ENCODE measurements at places on chromosomes 16 and 17.

DNA sequence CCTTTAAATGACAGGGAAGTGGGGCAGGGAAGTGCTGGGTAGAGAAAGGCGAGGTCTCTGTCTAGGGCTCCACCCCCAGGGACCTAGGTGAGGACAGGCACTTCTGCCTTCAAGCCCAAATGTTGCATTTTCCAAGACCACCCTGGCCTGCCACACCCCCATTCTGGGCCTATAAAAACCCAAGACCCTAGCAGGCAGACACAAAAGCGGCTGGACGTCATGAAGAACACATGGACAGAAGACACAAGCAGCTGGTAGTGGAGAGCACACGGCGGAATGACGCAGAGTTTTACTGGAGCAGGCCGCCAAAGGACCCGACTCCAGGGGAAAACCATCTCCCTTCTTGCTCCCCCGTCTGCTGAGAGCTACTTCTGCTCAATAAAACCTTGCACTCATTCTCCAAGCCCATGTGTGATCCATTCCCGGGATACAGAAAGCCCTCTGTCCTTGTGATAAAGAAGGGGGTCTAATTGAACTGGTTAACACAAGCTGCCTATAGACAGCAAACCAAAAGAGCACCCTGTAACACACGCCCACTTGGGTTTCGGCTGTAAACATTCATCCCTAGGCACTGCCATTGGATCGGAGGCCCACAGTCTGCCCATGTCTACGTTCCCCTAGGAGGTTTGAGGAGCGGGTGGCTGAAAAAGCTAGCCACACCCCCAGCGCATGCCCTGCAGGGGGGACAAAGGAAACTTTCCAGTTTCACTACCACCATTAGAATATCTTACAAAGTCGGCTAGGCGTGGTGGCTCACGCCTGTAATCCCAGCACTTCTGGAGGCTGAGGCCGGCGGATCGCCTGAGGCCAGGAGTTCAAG lies 622.2 kb upstream of the SALL1 start:
- no peaks in the 10 kb centered on the region for H3K27me3 ChIP-seq
- no peak overlapping the region for H3K4me3 ChIP-seq
- no peak overlapping the region for H3K27ac ChIP-seq
- no peaks in the 10 kb centered on the region for H3K36me3 ChIP-seq
- no peak for DNase-seq

GRCh38 chr17:41864498-41864835 lies 756 bp downstream of the KLHL11 start:
- no peak overlapping the region for H3K4me3 ChIP-seq
- no peaks in the 10 kb centered on the region for H3K27me3 ChIP-seq
- peak; percentile 56 for DNase-seq
- H3K27ac ChIP-seq: no peak overlapping the region

DNA sequence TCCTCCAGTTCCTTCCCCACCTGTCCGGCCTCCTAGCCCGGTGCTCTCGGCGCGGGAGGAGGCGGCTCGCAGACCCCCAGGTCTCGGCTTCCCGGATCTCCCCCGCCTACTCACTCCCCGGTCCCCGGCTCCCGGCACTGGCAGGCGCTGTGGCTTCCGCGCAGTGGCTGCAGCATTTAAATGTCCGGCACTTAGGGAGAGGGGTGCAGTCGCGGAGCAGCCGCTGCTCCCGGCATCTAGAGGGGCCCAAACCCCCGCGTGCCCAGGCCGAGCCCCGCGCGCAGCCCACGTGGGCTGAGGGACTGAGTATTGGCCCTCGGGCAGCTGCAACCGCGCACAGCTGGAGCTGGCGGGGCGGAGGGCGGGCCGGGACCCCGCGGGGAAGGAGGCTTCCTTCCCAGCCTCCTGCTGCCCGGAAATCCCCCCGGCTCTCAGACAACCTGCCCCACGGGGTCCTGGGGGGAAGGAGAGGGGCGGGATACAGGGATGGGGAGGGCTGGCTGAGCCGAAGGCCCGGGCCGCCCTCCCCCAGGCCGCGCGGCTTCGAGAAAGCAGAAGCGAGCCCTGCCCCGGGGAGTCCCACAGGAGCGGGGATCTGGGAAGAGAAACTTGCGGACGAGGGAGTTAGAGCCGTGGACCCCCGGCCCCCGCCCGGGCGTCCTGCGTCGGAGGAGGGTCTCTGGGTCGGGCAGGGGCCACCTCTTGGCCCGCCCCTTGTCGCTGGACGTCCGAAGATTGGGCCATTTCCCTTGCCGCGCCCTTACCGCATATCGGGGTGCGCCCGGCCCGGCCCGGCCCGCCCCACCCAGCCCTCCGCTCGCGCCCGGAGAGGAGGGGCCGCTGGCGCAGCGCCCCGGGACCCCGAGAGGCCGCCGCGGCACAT lies at the start of gene MMP25:
Gene MMP25, plus strand, starts transcription at position 804 of the 883 bp plus-strand sequence. CDS start 357 bp downstream, outside the sequence.
- peaks cover 33% of the 10 kb centered on the region for H3K4me1 ChIP-seq
- peaks cover 5% of the 10 kb centered on the region for H3K36me3 ChIP-seq

DNA sequence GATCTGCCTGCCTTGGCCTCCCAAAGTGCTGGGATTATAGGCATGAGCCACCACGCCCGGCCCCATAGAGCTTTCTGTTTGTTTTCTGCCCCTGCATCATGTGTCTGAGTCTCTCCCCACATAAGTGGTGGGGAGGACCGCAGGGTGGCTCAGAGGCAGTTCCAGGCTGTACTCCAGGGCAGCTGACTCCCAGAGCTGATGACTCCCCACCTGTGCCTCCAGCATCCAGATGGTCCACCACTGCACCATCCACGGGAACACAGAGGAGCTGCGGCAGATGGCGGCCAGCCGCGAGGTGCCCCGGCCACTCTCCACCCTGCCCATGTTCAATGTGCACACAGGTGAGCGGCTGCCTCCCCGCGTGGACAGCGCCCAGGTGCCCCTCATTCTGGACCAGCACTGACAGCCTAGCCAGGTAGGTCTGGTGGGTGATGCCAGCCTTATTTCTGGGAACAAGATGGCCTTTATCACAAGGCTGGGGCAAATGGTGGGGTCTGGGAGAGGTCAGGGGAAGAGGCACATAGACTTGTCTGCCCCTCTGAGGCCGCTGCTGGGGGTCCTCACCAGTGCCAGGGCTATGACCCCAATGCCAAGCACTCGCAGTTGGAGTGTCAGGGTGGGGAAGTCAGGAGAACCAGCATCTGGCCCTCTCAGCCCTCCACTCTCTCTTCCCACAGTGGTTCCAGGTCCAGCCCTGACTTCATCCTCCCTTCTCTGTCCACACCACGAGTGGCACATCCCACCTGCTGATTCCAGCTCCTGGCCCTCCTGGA lies 9.4 kb downstream of the SGCA start:
- no peak overlapping the region for H3K4me3 ChIP-seq
- peaks cover 14% of the 10 kb centered on the region for H3K4me1 ChIP-seq
- DNase-seq: no peak
- no peak overlapping the region for H3K27ac ChIP-seq

- no peaks in the 10 kb centered on the region for H3K36me3 ChIP-seq
- H3K27ac ChIP-seq: no peak overlapping the region
- H3K4me1 ChIP-seq: peaks cover 8% of the 10 kb centered on the region
These were observed 56.0 kb downstream of the CEP112 start for GRCh38 chr17:66135896-66136295.

DNA sequence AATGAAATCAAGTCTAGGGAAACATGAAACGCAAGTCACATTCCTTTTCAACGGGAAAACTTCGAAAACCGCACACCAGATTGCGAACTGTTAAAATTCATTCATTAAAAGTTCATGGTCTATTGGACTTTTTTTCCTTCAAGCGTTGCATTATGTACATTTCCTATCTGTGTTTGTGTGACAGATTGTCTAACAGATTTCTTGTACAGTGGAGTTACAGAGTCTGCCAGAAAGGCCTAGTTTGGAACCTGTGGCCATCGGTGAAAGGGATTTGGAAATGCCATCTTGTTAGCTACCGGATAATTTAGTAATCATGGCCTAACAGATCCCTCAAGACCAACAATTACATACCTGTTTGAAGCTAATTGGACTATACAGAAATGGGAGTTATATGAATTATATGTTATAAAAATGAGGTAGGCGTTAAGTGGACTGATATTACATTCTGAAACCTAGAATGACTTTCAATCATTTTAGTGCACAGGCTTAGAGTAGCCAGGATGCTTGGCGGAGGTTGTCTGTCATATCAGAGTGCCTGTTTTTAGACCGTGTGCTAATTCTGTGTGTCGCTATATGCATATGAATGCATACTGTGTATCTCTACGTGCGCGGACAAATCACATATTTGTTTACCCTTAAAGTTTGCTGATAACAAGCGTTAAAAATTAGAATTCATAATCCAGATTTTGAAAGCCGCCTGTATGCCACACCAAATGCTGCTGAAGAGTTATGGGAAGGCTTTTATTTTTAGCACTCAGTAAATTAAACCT lies 885.4 kb upstream of the RBFOX1 start:
- no peak overlapping the region for H3K4me3 ChIP-seq
- no peak overlapping the region for H3K27ac ChIP-seq
- H3K4me1 ChIP-seq: no peaks in the 10 kb centered on the region
- no peaks in the 10 kb centered on the region for H3K36me3 ChIP-seq
- DNase-seq: no peak

DNA sequence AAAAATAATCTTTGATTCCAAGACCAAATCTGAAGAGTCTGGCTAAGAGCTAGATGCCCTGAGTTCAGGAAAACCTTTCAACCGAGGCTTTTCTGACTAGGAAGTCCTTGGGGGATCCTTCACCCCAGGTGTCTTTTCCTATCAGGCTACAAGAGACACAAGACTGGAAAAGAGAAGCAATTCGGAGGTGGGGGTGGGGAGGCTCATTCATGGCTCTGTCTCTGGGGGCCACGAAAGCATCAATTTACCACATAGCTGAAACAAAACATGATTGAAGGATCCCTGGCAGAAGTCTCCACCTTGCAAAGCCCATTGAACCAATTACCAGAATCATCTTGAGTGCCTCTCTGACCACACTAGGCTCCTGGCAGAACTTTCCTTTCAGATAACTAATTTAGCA lies 239.8 kb upstream of the SALL1 start:
- no peak overlapping the region for H3K27ac ChIP-seq
- no peaks in the 10 kb centered on the region for H3K36me3 ChIP-seq
- DNase-seq: no peak
- H3K4me3 ChIP-seq: no peak overlapping the region

GRCh38 chr16:60204181-60204580 lies 1470.1 kb upstream of the GOT2 start:
- H3K36me3 ChIP-seq: no peaks in the 10 kb centered on the region
- no peak overlapping the region for H3K27ac ChIP-seq
- H3K4me1 ChIP-seq: no peaks in the 10 kb centered on the region
- H3K4me3 ChIP-seq: no peak overlapping the region
- no peak for DNase-seq

- no peak overlapping the region for H3K4me3 ChIP-seq
- no peak overlapping the region for H3K27ac ChIP-seq
- no peak for DNase-seq
- H3K4me1 ChIP-seq: peaks cover 27% of the 10 kb centered on the region
- H3K36me3 ChIP-seq: peaks cover 65% of the 10 kb centered on the region
These were observed 94.0 kb downstream of the CACNG1 start for GRCh38 chr17:67138392-67138791.

DNA sequence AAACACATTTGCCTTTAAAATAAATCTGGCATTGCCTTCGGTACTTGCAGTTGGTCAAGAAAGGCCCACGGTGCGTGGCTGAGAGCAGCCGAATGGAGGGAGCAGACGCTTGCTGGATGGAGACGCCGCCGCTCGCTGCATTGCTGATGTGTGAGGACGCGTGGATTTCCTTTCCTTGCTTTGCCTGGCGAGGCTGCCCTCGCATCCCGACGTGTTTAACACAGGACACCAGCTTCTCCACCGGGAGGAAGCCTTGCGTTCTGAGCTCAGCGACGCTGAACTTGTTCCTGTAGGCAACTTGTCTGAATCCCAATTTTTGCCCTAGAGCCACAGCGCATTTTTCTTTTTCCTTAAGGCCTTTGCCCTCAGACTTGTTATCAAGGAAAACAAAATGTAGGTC lies 45.8 kb downstream of the COX4I1 start:
- peaks cover 15% of the 10 kb centered on the region for H3K27me3 ChIP-seq
- DNase-seq: no peak
- no peak overlapping the region for H3K4me3 ChIP-seq
- no peaks in the 10 kb centered on the region for H3K36me3 ChIP-seq
- no peak overlapping the region for H3K27ac ChIP-seq

DNA sequence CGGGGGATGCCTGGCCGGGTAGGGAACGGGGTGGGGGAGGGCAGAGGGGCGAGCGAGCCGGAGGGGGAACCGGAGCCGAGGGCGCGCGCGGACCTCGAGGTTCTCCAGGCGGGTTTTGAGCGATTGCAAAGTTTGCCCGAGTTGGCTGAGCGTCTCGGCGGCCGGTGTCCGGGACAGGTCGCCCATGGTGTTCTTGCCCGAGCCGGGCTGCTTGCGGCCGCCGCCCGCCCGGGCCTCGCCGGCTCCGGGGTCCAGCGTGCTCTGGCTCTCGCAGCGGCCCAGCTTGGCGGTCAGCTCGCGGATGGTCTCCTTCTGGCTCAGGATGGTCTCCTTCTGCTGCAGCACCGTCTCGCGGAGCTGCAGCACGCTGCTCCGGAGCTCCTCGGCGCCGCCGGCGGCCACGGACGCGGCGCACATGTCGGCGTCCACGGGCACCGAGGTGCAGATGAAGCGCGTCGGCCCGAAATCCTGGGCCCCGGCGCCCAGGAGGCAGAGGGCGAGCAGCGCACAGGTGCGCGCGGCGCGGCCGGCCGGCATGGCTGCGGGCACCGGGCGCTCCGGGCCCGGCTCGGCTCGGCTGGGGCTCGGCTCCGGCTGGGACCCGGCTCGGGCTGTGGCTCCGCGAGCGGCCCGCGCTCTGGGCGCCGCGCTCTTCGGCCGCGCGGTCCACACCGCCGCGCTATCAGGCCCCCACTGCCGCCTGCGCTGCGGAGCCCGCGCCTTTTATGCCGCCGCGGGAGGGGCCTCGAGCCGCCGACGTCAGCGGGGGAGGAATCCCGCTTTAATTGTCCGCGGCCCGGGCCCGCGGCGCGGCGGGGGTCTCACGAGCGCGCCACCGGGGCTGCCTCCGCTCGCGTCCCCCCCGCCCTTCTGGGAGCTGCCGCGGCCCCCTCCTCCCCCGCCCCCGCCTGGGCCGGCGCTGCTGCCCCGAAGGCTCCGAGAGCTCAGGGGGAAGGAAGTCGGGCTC lies at the start of gene NPTX1:
Gene NPTX1, minus strand, starts transcription at position 698 of the 967 bp plus-strand sequence. Its CDS starts 161 bp downstream, at position 537.
- no peak for DNase-seq
- no peaks in the 10 kb centered on the region for H3K36me3 ChIP-seq
- H3K27ac ChIP-seq: no peak within 1 kb of the TSS

GRCh38 chr16:30700491-30700890 lies 1.5 kb downstream of the SRCAP start:
- peak overlapping the region; percentile 100 for H3K4me3 ChIP-seq
- peaks cover 50% of the 10 kb centered on the region for H3K36me3 ChIP-seq
- H3K27me3 ChIP-seq: no peaks in the 10 kb centered on the region

DNA sequence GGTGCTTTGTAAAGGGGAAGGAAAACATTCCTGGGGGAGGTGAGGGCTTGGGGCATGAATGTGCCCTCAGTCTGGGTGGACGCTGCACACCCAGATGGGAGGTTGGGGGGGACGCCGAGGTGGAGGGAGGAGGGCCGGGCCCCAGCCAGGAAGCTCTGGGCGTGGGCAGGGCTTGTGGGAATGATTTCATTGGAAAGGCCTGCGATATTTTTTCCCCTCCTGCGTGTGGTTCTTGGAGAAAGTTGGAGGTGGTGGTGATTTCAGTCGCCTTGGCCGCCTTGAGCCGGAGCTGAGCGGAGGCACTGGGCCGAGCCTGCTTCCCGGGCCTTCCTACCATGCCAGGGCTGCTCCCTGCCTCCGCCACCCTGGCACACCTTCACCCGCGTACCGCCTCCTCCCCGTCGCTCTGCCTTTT lies 26.4 kb upstream of the CLEC18A start:
- H3K4me3 ChIP-seq: no peak overlapping the region
- H3K36me3 ChIP-seq: peaks cover 3% of the 10 kb centered on the region
- DNase-seq: no peak
